ENCODE measurements at places on chromosomes 4 and X.

DNA sequence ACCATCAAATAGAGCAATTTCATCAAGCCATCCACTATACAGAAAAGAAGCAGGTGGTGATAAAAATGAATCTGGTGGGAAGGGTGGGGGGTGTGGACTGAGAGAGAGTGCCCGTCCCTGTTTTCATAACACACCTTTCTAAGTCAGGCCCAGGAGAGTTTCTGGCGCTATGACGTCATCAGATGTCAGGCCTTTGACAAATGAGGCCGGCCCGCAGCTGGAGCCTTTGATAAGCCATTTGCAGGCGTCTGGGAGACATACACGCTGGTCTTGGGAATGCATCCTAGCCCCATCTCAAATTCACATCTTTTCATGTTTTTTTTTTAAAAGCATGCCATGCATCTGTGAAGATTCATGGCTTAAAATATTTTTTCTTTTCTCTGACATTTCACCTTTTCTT is 404.5 kb downstream of the BCOR start:
- no peak for DNase-seq

DNA sequence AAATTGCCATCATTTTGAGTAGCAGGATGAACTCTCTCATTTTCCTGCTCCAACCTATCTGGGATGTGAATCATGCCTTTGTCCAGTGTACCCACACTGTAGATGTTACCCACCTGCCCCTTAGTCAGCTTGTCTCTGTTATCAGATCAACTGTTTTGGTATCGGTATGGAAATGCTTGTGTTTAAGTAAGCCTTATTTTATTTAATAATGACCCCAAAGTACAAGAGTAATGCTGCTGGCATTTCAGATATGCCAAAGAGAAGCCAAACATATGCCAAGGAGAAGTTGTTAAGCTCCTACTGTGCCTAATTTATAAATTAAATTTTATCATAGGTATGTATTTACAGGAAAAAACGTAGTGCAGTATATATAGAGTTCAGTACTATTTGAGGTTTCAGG is 18.6 kb upstream of the RAP1GDS1 start:
- DNase-seq, result no peak

DNA sequence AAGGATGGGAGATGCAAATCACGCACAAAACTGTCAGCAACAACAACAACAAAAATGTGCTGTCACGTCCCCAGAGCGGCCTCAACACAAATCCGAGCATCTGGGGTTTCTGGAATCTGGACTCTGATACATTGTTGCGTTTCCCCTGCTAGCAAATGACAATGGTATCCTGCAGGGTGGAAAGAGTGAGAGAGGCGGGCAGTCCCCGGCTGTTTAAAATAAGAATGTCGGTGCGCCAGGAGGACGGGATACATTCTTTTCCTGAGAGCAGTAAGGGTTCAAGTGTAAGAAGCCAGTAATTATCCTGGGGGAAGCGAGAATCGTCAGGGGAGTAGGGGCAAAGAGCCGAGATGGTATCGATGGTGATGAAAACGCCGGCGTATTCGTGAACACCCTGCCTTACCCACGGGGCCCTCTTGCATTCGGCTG is 310.2 kb downstream of the ASMT start:
- no peak for DNase-seq

- DNase-seq, result no peak
Measured at GRCh38 chr4:25638221-25638601, 17.4 kb upstream of the SLC34A2 start.

DNA sequence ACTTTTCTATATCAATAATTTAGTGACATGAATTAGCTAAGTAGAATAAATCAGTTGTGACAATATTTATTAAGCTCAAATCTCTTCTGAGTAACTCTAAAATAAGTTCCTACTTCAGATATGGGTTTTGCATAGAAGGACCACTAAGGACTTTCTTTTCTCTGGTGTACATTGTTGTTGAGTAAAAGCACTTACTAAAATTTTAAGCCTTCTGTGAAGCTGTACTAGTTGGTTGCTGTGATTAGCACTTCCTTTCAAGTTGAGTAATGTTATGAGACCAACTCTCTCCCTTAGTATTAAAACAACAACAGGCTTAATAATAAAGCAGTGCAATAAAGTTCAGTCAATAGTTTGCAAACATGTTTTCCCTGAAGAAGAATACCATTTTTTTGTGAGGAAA is 667.4 kb upstream of the NDST4 start:
- no peak for DNase-seq

GRCh38 chrX:45186643-45187026 is 14.0 kb downstream of the DIPK2B start:
- DNase-seq, result no peak

- no peak for DNase-seq
Measured at GRCh38 chrX:46366381-46367207, 178.6 kb downstream of the ZNF674 start.

- no peak for DNase-seq
Measured at GRCh38 chr4:138951764-138952163, 63.8 kb upstream of the NOCT start.

GRCh38 chr4:15234856-15235126 is 193.0 kb upstream of the C1QTNF7 start:
- no peak for DNase-seq

GRCh38 chr4:153159016-153159415 is 45.2 kb upstream of the TRIM2 start:
- DNase-seq, result no peak

DNA sequence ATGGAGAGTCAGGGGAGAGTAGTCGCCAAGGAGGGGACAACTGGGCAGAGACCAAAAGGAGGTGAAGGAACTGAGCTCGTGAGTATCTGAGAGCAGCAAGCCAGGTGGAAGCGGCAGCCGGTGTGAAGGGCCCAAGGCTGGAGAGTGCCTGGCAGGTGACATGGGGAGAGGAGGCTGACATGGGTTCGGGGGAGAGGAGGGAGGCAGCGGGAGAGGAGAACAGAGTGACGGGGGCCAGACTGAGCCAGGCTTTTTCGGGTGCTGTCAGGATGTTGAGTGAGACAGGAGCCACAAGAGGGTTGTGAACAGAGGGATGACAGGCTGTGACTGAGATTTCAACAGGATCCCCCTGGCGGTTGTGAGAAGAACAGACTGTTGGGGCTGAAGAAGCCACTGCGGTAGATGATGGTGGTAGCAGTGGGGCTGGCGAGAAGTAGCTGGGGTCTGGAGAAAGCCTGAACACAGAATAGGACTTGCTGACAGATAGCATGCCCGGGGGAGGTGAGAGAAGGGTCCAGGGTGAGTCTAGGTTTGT is 5.7 kb downstream of the ELK1 start:
- no peak for DNase-seq

DNA sequence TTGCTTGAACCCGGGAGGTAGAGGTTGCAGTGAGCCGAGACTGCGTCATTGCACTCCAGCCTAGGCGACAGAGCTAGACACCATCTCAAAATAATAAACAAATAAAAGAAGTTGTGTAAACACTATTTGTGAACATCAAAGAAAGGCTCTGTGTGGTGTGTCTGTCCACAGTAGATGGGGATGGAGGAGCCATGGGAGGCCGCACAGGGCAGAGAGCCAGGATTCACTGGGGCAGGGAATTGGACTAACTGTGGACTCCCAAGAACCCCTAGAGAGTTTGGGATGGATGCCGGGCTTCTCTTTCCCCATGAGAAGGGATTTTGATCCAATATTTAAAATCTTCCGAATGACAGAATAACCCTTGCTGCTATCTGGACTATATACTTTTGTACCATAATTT is 26.5 kb downstream of the TBC1D1 start:
- no peak for DNase-seq

- DNase-seq, result no peak
Measured at GRCh38 chr4:88822034-88822789, 124.6 kb upstream of the NAP1L5 start.

- no peak for DNase-seq
Measured at GRCh38 chr4:71663780-71664179, 120.1 kb downstream of the GC start.

- no peak for DNase-seq
Measured at GRCh38 chrX:76454456-76454927, 27.0 kb downstream of the MAGEE1 start.

DNA sequence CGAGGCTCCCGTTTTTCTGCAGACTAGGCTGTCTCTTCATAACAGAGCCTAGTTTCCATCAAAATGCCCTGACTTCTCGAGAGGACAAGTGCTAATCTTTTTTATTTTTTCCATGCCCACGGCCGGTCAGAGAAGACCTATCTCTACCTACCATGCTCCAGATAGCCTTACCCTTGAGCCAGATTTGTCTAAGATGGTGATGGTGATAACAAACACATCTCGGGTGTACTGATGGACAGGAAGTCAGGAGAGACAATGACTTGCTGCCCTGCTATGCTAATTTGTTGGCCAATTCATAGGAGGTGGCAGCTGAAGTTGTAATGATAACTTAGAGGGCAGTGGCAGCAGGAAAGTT is 42.2 kb upstream of the NKRF start:
- DNase-seq, result no peak

GRCh38 chrX:13646154-13646549 is 6.8 kb upstream of the TCEANC start:
- peak; percentile 22 for DNase-seq

GRCh38 chrX:1244164-1245076 is 24.2 kb upstream of the CSF2RA start:
- DNase-seq, result no peak

DNA sequence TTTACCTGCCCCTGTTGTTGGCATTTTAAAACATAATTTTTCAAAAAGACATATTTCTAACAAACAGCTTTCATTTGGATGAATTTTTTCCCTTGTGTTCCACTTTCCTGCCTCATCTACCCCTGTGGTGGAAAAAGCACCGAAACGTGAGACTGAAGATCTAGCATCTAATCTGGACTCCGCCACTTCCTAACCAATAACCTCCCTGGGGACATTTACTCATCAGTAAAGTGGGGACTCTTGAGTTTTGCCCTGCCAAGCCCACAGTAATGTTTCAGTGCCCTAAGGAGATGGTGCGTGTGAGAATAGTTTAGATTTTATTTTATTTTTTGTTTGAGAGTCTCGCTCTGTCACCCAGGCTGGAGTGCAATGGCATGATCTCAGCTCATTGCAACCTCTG is 56.7 kb downstream of the ADGRG2 start:
- no peak for DNase-seq

GRCh38 chr4:151690164-151690870 is 70.5 kb downstream of the GATB start:
- DNase-seq, result no peak

DNA sequence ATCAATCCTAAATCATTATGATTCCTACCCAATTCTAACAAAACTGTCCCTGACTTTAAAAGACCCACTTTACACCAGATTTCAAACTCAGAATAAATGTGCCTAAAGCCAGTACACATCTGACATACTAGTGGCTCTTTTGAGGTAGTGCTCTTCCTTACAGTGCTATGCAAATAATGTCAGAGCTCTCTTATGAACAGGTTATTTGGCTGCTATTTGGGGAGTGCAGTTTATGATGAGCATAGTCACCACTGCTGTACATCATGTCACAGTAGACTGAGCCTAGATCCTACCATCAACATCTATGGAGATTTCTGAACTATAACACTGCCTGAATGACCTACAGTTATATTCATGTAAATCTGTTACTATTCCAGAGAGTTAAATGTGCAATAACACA is 50.4 kb upstream of the PAGE5 start:
- no peak for DNase-seq

DNA sequence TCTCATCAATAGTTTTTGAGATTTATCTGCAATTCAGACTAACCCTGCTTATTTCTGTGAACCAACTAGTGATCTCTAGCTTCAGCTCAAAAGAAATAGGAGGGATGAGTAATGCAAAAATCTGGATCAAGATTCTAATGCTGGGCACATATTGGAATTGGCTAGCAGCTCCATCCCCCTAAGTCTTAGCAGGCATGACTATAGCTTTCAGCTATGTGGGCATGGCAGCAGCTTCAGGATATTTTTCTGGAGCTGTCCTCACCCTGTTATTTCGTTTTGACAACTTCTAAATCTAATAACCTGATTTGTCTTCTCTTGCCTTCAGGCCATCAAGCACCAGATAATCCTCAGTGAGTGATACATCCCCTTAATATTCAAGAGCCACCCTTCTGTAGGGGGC is 50.8 kb upstream of the GNPDA2 start:
- no peak for DNase-seq

- no peak for DNase-seq
Measured at GRCh38 chr4:159649237-159649636, 546.4 kb downstream of the RAPGEF2 start.

DNA sequence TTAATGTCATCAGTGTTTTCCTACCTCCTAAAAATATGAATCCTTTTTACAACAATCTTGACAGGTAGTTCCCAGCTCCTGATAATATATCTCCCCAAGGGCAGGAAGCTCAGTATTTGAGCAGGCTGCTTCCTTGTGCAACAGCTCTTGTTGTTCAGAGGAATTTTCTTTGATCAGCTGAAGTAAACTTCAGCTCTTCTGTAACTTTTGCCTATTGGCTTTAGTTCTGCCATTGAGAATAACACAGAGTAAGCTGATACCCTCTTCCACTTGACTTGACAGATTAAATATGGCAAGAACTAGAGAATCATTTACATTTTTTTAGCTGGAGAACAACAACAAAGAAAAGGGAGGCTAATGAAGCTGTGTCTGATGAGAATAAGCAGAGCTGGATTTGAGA is 75.2 kb downstream of the LUZP4 start:
- no peak for DNase-seq

GRCh38 chr4:3013839-3014350 is 50.5 kb downstream of the GRK4 start:
- DNase-seq, result no peak

GRCh38 chr4:72500214-72500613 is 68.8 kb downstream of the ADAMTS3 start:
- DNase-seq, result no peak

GRCh38 chrX:45274576-45274975 is 73.9 kb upstream of the DIPK2B start:
- DNase-seq, result no peak

DNA sequence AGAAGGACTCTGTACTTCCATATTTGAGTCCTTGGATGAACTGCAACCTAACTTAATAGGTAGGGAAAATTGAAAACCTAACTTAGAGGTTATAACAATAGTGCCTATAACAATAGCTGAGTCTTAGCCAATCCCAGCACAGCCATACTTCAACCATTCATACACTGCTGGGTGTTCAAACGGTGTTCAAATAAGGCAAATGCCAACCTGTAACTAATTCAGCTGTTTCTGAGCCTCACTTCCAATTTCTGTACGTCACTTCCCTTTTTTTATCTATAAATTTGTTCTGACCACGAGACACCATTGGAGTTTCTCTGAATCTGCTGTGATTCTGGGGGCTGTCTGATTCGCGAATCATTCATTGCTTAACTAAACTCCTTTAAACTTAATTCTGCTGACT is 9.6 kb upstream of the GRSF1 start:
- DNase-seq, result no peak

DNA sequence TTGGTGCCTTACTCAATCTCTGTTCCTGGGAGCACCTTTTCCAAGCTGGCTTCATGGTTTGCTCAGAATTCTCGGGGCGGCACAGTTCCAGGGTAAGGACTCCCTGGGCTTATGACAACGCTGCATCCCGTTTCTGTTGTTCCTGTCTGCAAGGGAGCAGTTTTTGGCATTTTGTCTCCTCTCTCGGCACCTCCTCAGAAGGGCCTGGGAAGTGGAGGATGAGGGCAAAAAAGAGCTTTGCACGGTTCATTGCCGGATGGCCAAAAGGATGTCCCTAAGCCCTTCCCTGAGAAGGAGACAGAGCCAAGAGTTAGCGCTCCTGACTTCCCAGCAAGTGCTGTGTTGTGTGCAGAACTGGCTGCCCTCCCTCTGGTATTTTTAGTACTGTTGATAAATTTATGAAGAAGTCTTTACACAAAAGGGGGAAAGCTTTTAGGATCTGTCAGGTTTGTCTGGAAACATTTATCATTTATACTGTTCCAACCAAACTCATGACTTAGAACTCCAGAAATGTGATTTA is 13.4 kb downstream of the SRD5A3 start:
- no peak for DNase-seq

All from stimulated activated naive CD4-positive, alpha-beta T cell (primary cell).